T-helper 9 cell (primary cell): ENCODE measurements at places on chromosomes 12 and 14.
A peak's percentile ranks its signal among the peaks of the same experiment; 100 is the strongest.

- DNase-seq, result peak; percentile 23
Measured at GRCh38 chr12:2944401-2945047, 14.7 kb upstream of the TEAD4 start.

- no peak for DNase-seq
Measured at GRCh38 chr14:51360592-51360991, 120.5 kb downstream of the TMX1 start.

- DNase-seq, result no peak
Measured at GRCh38 chr14:22614240-22614799, 16.2 kb downstream of the ABHD4 start.

DNA sequence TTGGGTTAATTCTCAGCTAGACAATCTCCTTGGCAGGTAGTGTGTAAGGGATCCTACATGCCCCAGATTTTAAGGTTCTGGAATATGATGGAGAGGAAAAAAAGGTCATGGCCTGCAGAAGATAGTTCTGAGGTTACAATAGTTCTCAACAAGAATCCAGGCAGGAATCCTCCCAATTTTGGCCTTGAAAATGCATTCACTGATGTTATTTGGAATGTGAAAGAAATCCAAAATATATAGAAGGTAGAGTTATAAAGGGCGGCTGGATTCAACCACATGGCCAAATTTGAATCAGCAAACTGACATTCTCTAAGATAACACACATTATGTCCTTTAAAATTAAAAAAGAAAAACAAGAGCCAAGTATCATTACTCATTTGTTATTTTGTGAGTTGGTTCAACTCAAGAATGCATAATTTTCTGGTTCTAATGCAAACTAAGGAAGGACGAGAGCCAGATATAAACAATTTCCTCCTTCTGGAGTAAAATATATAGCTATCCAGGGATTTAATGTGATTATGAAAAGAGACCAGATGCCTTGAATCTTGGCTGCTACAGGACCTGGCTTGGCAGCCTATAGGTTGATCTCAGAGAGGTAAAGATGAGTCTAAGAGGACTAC lies 177.0 kb upstream of the G2E3 start:
- DNase-seq, result no peak

- no peak for DNase-seq
Measured at GRCh38 chr12:29150462-29150861, 1.4 kb downstream of the FAR2 start.

GRCh38 chr12:110718222-110718908 lies 24.3 kb downstream of the PPP1CC start:
- no peak for DNase-seq

- no peak for DNase-seq
Measured at GRCh38 chr12:103401421-103401820, 94.3 kb downstream of the C12orf42 start.

DNA sequence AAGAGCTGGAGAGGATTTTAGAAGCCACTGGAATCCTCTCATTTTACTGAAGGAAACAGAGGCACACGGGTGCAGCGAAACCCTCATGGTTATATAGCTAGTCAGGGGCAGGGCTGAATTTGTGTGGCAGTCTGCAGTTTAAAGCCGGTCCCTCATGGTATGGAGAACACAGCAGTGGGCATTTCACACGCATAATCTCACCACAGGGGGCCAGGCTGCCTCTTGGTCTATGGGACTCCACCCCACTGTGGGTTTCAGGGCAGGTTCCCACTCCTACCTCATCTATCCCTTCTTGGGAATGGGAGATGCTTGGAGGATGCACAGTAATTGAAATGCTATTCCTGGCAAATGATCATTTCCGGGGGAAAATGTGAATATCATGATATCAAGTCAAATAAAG lies 400.6 kb downstream of the RGS6 start:
- no peak for DNase-seq

- no peak for DNase-seq
Measured at GRCh38 chr12:26473291-26473690, 277.9 kb downstream of the SSPN start.

- DNase-seq, result no peak
Measured at GRCh38 chr14:57080691-57081090, 188.0 kb downstream of the EXOC5 start.

GRCh38 chr12:123134271-123134671 lies 16.6 kb downstream of the PITPNM2 start:
- no peak for DNase-seq

GRCh38 chr14:94548999-94549985 lies 11.9 kb upstream of the SERPINA4 start:
- DNase-seq, result peak; percentile 42

GRCh38 chr12:22318108-22318737 lies 16.3 kb downstream of the ST8SIA1 start:
- no peak for DNase-seq

- DNase-seq, result no peak
Measured at GRCh38 chr12:88306471-88307069, 164.5 kb downstream of the TMTC3 start.

- no peak for DNase-seq
Measured at GRCh38 chr14:38063711-38064320, 143.9 kb upstream of the SSTR1 start.

GRCh38 chr14:71621276-71621675 lies 311.0 kb upstream of the RGS6 start:
- DNase-seq, result no peak

DNA sequence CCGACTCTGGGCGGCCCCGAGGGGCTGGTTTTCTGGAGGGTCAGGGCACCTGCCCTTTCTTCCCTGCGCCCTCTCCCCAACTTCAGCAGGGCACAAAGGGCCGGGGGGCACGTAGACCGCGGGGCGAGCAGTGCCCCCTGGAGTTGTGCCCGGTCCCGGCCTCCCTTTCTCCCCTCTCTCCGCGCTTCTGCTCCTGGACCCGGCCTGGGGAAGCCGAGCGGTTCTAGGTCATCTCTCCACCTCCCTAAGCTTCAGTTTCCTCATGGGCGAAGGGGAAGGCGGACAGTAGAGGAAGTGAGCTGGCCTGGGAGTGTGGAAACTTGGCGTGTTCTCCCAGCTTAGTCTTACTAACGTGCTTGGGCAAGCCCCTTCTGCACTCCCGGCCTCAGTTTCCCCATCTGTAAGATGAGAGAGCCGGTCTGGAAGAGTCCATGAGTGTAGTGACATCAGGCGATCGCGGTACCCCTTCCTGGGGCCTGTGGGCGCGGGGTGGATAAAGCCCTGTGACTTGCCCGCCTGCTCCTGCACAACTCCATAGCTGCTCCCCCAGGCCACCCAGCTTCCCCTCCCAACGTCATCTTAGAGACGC lies 158.6 kb upstream of the PARP11 start:
- no peak for DNase-seq

DNA sequence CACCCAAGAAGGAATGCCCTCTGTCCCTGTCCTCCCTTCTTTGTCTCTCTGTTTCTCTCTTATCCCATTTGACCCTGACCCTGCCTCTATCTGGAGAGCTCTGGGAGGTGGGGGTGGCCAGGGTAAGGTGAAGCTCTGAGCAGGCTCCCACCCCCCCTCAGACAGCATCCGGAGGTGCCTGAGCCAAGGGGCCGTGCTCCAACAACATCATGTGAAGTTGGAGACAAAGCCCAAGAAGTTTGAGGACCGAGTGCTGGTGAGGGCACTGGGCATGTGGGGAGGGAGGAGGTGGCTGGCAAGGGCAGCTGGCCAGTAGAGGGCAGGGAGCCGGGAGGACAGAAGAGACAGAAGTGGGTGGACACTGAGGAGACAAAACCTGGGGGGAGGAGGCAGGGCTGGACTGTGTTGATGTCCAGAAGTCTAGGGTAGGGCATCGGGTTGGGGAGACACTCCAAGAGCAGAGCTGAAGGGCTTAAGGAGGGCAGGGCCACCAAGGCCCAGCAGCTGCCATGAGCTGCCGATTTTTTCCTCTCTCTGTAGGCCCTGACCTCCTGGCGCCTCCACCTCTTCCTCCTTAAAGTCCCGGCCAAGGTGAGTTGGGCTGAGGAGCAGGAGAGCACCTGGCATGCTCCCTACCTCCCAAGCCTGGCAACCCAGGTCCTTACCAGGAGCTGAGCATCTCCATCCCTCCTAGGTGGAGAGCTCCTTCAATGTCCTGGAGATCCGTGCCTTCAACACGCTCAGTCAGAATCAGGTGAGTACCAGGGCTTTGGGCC lies 1.9 kb downstream of the CARMIL3 start:
- no peak for DNase-seq

GRCh38 chr12:132633901-132634300 lies 15.3 kb downstream of the P2RX2 start:
- no peak for DNase-seq

- no peak for DNase-seq
Measured at GRCh38 chr14:33509454-33509853, 441.4 kb downstream of the EGLN3 start.

GRCh38 chr12:19382111-19382526 lies 57.2 kb upstream of the AEBP2 start:
- DNase-seq, result peak; percentile 1

GRCh38 chr12:38601949-38602348 lies 285.4 kb downstream of the ALG10B start:
- no peak for DNase-seq

DNA sequence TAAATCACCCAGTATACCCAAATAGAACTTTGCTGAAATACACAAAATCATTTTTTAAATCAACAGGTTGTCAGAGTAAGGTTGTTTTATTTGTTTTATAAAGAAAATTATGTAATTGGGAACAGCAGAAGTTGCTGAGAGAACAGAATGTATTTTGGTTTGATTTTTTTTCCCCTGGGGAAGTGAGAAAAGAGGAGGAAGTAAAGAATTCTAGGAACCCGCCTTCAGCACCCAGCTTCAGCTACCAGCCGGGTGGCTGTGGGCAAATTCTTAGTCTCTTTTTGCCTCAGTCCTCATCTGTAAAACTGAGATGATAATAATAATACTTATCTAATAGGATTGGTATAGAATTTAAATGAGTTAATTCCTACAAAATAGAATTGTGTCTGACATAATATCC lies 119.4 kb downstream of the SRGAP1 start:
- no peak for DNase-seq

GRCh38 chr12:103707446-103707845 lies 120.4 kb downstream of the STAB2 start:
- no peak for DNase-seq
